ENCODE measurements at places on chromosomes 1 and 21.

DNA sequence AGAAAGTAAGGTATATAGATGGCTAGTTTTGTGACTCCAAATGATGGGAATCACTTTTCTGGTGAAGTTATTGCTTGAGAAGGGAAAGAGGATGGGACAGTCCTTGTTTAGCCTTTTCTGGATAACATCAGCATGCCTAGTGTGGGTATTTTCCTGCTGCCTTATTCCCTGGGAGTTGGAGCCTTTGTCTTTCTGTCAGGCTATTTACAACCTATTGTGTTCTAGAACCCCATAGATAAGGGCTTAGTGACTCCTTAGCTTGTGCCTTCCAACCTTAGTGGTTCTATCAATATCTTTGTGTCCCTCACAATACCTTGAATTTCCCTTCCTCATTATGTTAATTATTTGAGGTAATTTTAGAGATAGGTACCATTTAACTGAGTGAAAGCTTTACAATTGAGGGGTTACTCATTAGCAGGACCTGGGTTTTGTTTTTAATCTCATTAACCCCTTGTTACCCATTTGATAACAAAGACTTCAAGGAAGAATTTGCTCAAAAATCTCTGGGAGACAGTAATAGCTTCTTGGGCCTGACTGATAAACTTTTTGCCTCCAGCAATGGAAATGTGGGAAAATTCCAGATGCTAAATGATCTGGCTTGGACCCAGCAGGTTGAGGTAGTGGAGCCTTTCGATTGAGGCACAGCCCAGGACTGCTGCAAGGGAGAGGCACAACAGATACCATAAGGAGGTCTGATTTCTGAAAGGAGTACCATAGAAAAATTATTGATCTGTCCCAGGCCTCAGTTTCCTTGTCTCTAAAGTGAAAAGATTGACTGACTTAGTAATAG lies 49.0 kb downstream of the CACHD1 start:
- DNase-seq: no peak

DNA sequence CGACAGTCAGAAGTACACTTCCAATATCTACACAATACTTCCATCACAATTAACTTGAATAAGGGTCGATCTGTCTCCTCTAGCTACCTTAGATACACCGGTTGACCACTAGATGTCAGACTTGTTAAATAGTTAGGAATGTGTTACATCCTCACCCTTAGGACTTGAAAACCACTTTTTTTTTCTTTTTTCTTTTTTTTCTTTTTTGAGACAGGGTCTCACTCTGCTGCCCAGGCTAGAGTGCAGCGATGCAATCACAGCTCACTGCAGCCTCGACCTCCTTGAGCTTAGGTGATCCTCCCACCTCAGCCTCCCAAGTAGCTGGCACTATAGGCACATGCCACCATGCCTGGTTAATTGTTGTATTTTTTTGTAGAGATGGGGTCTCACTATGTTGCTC lies 120.4 kb upstream of the GREM2 start:
- DNase-seq: no peak

GRCh38 chr1:181675918-181676190 lies 192.5 kb downstream of the CACNA1E start:
- no peak for DNase-seq

DNA sequence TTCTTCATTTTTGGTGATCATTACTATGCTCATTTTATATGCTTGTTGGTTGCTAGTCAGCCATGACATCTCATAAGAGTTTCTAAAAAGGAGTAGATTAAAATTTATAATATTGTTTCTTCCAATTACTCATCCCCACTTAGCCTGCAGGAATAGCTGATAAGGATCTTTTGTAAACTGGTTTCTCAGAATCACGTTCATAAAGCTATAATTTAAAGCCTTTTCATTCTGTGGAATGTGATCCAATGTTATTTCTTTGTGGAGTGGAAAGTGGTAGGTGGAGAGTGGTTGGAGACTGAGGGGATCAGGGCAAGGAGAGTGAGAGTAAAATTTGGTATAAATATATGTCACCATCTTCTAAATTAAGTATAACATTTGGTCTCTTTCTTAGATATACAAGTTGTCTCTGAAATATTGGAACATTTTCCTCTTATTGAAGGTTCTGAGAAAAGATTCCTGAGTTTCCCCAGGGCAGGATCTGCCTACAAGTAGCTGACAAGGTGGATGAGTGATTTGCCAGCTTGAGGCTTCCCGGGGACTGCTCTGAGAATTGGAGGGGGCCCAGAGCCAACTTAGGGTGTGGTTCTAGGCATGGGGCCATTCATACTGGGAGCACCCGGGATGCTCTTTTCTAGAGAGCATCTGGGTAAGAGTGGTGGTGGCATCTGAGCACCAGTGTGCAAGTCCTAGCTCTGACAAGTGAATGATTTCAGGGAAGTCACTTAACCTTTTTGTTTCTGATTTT lies 116.4 kb downstream of the TBX19 start:
- DNase-seq: no peak

GRCh38 chr1:154414606-154415005 lies 9.5 kb downstream of the IL6R start:
- no peak for DNase-seq

GRCh38 chr21:35478161-35479064 lies 429.3 kb upstream of the RUNX1 start:
- DNase-seq: no peak

DNA sequence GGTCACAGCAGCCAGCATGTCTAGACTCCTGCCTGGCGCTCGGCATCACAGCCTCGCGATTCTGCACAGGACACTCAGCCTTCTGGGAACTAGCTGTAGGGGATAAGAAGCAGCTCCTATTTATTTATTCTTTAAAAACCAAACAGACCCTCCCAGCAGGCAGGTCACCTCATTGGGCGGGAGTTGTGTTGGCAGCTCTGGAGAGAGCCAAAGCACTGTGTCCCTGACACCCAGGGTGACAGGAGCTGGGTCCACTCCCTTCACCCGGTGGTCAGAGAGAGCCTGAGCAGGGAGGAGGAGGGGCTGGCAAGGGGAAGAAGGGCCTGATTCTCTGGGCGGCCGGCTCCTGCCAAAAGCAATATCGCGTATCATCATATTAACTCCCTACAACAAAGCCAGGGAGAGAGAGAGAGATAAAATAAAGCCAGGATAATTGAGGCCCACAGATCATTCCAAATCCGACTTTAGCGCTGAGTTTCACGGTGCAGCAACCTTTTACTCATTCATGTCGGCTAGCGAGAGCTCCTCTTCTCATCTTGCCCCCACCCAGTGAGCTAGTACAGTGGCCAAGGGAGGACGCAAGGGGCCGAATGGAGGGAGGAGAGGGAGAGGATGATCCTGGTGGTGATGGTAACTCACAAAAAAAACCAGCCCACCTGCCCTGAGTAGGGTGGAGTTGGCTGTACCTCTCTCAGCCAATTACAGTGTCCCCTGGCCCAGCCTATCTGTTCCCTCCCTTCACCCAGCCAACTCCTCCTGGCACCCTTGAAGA lies 79.8 kb upstream of the IFFO2 start:
- no peak for DNase-seq

GRCh38 chr1:215397843-215398242 lies 169.3 kb upstream of the KCTD3 start:
- no peak for DNase-seq

GRCh38 chr1:229653420-229653819 lies 27.4 kb downstream of the URB2 start:
- DNase-seq: no peak

GRCh38 chr1:185096531-185096930 lies 51.2 kb downstream of the RNF2 start:
- DNase-seq: no peak

DNA sequence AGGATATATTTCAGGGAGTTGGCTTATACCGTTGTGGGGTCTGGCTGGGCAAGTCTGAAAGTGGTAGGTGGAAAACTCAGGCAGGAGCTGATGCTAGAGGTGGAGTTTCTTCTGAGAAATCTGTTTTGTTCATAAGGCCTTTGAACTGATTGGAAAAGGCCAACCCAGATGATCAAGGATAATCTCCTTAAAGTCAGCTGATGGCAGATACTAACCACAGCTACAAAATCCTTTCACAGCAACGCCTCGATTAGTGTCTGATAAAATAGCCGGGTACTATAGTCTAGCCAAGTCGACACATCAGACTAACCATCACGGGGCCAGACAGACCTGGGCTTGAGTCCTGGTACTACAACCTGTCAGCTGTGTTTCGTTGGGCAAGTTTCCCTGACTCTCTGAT lies 21.4 kb downstream of the OPRD1 start:
- DNase-seq: no peak

DNA sequence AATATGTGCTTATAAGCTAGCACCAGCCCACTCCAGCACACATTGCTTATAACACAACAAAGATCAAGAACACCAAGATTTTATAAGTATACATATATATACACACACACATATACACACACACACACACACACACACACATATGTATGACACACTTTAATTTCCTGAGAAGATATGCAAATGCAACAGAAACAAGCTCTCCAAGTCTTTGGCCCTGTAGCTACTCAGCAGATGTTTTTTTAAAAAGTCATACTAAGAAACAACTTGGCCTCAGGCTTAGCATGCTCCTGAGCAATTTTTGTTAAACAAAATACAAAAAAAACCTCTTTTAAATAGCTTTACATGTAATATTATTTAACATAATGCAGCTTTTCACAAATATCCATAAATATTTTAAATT lies 11.1 kb downstream of the TNFSF18 start:
- DNase-seq: no peak

GRCh38 chr1:221881805-221882581 lies 140.1 kb upstream of the DUSP10 start:
- no peak for DNase-seq

DNA sequence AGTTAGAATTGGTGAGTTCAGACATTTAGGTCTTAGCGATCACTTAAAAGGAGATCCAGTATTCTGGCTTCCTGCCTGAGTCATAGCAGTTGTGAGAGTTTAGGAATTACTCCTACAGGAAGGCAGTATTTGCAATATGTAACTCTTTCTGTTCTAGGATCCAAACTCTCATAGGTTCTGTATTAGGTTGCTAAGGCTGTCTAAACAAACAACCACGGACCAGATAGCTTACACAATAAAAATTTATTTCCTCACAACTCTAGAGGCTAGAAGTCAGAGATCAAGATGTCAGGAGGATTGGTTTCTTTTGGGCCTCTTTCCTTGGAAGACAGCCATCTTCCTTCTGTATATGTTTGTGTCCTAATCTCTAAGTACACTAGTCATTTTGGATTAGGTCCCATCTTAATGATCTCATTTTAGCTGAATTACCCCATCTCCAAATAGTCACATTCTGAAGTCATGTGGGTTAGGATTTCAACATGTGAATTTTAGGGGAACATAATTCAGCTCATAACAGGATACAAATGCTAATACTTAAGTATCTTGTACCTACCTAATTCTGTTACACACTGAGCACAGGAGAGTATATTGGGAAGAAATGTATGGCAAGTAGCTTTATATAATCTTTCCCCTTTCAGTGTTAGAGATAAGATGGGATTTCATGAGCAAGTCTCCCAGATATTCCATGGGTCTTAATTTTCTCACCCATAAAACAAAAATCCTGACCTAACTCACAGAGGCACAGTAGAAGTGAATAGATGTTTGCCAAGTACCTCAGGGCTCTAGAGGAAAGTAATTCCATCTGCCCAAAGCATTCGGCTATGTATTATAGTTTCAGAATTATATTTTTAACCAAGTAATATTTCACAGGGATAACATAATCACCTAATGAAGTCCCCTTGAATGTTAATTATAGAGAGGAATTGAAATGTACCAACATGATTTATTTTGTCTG lies 144.4 kb downstream of the PTBP2 start:
- no peak for DNase-seq

DNA sequence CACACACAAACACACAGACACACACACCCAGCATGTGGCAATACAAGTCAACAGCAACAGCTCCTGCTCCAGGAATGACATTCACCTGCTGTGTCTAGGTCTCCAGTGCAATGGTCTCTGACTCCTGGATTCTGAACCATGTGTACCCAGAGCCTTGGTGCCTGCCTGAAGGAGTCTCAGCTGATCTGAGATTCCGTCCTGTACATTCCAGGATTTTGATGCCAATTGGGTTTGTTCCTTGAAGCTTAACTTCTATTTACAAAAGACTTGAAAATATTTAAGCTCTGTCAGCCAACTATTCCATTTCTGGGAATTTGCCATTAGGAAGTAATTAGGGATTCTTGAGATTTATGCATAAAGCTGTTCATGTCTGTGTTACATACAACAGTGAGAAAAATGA lies 85.4 kb upstream of the LRRC8D start:
- no peak for DNase-seq

- DNase-seq: no peak
These were observed 161.4 kb downstream of the VAV3 start for GRCh38 chr1:107803579-107803978.

DNA sequence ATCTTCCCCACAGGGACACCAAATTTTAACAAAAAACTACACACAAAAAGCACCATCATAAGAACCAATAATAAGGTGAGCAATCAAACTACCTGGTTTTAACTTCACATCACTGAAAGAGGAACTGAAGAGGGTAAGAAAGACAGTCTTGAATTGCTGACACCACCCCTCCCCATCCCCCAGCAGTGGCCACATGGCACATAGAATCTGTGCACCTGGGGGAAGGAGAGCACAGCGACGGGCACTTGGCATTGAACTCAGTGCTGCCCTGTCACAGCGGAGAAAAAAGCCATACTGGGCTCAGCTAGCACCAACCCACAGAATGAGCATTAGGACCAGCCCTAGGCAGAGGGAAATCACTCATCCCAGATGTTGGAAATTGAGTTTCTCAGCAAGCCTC lies 640.0 kb upstream of the ADGRL2 start:
- no peak for DNase-seq

GRCh38 chr1:59124166-59124565 lies 172.7 kb upstream of the FGGY start:
- DNase-seq: no peak

- no peak for DNase-seq
These were observed 25.7 kb downstream of the DIO1 start for GRCh38 chr1:53919675-53920066.

- no peak for DNase-seq
These were observed 88.6 kb downstream of the TGFB2 start for GRCh38 chr1:218433744-218434143.

GRCh38 chr1:218392780-218393179 lies 47.6 kb downstream of the TGFB2 start:
- DNase-seq: no peak

DNA sequence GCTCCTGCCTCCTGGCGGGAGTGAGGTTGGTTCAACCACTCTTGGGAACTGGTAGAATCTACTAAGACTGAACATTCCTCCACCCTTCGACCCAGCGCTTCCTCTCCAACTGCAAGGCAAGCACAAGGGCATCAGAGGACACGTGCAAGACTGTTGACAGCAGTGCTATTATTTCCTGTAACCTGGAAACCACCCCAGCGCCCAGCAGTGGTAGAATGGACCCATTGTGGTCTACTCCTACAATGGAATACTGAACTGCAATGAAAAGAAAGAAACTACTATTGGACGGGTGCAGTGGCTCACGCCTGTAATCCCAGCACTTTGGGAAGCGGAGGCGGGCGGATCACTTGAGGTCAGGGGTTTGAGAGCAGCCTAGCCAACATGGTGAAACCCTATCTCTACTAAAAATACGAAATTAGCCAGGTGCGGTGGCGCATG lies 33.0 kb upstream of the TARDBP start:
- no peak for DNase-seq

All from activated CD8-positive, alpha-beta memory T cell treated with anti-CD3 and anti-CD28 coated beads for 4 hours (primary cell).